ENCODE measurements at places on chromosomes 1 and 21.

- peak; percentile 77 for DNase-seq
These were observed 6.7 kb downstream of the PTTG1IP start for GRCh38 chr21:44866780-44867179.

DNA sequence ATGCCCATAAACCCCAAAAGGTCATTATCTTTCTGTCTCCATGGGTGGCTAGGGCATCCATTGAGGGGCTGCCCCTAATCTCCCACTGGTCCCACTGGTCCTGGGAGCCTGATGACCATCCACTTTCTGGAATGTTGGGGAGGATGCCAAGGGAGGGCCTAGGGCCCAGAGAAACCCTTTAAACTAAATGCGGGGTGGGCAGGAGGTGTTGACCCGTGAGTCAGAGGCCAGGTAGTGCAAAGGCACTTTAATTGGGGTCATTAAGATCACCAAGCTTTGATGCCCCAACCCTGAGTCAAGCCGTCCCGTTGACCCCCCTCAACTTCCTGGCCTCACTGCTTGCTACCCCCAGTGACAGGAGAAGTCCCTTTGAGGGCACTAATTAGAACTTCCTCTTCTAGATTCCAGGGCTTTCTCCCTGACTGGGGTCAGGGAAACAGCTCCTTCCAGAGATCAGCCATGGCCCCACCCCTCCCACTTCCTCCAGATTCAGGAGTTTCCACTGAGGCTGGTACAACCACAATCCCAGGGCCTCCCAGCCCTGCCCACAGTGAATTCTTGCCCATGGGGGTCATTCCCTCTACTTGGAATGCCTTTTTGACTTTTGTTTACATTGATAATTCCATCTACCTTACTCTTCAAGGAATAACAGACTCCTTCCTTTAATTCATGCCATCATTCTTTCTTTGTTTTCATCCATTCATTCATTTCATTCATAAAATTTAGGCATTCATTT lies 15.5 kb upstream of the SERINC2 start:
- peak; percentile 45 for DNase-seq

DNA sequence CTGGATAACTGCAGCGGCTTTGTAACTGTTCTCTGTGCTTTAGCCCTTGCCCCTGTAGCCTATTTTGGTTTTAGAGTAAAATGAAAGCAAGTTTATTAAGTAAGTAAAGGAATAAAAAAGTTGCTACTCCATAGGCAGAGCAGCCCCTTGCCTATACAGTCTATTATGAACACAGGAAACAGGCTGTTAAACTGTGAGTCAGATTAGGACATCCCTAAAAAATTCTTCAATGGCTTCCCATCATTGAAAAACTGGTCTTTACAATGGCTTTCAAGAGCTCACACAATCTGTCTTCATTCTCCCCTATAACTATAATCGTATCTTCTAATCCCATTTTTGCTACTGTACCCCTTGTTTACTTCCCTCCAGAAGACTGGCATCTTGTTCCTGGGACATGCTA lies 43.0 kb downstream of the ATG4C start:
- DNase-seq, result no peak

DNA sequence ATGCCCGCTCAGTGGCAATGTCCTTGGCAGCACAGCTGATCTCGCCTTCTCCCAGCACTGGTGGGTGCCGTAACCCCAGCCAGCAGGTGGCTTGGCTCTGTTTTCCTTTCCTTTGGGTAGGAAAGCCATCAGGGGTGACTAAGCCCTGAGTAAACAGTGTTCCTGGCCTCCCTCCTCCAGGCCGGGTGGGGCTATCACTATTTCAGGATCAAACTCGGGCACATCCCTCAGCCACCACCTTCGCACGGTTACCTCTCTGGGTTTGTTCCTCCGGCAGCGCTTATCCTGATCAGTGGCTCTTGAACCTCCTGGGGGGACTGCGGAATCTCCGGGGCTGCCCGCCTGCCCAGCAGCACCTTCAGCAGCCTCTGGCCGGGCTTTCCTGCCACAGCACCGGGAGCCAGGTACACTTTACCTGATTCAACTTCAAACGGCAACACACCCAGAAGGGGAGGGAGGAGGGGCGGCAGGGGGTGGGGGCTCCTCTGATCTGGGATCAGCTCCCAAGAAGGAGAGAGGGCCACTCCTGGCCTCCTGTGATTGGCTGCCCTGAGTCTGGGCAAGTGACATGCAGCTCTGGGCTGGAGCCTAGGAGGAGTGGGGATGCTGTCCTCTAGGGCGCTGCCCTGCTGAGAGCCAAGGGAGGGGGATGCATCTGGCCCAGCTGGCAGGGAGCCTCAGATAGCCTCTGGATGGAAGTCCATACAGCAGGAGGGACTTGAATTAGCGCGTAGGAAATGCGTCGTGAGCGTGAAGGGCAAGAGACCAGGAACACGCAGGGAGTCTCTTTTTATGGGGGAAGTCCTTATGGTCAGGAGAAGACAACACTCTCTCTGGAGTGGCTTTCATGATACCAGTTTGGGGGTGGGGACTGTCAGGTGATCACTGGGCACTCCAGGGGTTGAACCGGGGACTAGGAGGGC lies at the start of gene ASCL5:
Gene ASCL5 (minus strand): TSS at position 353 of the 923 bp plus-strand sequence. CDS start 11,812 bp downstream, outside the sequence.
- DNase-seq, result peak; percentile 19

Data from amniotic epithelial cell (primary cell).